ENCODE measurements at places on chromosomes 6 and 20. TPM values are rescaled to one million over a fixed set of nuclear protein-coding genes. Genes with fewer than 3 reads are reported as not detected.

Gene GNMT
- total RNA-seq: 0.58 TPM

Gene OR2H2
- not detected for total RNA-seq

Gene DNAH8
- total RNA-seq: not detected

Gene CASP8AP2
- total RNA-seq: 15.1 TPM

DNA sequence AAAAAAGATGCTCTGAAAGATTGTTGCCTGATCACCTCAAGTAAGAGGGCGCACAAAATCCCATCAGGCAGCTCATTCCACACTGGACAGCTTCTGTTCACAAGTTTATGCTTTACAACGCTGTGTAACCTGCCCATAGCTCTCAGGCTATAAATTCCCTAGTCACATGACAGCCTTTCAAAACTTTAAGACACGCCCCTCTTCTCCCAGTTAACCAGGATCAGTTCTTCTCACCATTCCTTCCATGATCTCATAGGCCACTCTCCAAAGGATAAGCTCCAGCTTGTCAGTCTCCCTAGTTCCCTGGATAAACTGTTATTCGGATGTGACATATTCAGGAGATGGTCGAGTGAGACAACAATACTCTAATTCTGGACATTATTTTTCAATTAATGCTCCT lies 15.0 kb downstream of the ADNP start:
- DNase-seq: no peak

DNA sequence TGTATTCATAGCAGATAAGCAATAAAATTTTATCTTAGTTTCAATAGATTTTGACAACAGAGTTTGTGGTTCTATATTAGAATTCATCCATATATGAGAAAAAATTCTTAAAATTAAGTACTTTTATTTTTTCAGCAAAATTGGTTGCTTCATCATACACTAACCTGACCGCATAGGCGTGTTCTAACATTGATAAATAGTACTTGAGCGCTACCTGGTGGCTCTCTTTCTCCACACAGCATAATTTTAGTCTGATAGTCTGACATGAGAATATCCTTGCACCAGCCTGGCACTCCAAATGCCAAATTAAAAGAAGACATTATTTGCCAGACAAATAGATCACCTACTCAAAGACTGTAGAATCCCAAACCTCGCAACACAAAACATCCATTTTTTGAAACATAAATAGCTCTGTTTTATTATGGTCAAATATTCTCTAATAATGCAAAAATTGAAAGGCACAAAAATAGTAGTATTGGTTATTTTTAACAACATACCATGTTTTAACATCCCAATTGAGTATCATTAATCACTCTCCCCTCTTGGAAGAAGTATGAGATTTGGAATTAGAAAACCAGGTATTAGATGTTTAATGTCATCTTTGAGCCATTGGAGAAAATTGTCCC lies 33.0 kb upstream of the FILIP1 start:
- DNase-seq: peak; percentile 56

- DNase-seq: no peak
Observed at GRCh38 chr6:33521489-33522091, 58.5 kb downstream of the BAK1 start.

GRCh38 chr6:156538875-156539660 lies 238.1 kb upstream of the ARID1B start:
- DNase-seq: no peak

- no peak for DNase-seq
Observed at GRCh38 chr20:54995553-54995952, 520.2 kb downstream of the DOK5 start.

DNA sequence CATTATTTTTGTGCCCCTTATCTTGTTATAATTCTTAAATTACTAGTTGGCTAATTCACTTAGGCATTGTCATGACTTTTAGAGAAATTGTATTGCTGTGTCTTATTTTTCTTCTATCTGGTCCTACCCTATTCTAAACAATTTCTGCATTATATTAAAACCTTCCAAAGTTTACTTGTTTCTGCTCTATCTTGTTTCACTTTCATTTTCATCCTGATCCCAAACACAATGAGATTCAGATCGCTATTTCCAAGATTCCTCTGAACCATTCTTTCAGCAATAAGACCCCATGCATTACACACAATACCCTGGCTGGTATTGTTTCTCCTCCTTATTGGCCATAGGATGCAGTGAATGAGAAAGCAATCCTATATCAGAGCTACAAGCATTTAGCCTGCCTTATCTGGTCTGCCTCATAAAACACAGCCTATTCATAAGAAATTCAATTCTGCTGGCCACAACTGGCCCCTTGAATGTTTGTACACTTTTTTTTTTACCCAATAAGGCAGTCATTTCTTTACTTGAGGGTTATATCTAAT lies 69.9 kb upstream of the POU3F2 start:
- peak; percentile 2 for DNase-seq

- DNase-seq: no peak
Observed at GRCh38 chr6:30202366-30202765, 10.8 kb downstream of the TRIM26 start.

DNA sequence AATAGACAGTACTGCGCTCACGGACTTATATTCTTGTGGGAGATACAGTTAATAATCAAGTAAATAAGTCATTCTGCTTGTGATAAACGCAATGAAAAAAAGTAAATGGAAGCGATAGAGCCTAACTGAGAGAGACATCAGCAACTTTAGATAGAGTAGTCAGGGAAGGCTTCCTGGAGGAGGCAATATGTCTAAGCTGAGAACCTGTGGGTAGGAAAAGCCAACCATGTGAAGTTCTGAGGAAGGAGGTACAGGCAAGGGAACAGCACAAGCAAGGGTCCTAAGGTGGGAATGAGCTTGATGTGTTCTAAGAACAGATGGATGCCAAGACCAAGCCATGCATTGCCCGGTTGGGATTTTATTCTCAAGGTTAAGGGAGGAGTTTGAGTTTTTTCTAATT lies 7.2 kb upstream of the KCNB1 start:
- no peak for DNase-seq

GRCh38 chr20:62935968-62936585 lies 1.9 kb upstream of the GID8 start:
- DNase-seq: no peak
